ENCODE measurements at places on chromosomes 13 and 19.

- DNase-seq: no peak
These were observed 57.4 kb downstream of the PEPD start for GRCh38 chr19:33464010-33464732.

DNA sequence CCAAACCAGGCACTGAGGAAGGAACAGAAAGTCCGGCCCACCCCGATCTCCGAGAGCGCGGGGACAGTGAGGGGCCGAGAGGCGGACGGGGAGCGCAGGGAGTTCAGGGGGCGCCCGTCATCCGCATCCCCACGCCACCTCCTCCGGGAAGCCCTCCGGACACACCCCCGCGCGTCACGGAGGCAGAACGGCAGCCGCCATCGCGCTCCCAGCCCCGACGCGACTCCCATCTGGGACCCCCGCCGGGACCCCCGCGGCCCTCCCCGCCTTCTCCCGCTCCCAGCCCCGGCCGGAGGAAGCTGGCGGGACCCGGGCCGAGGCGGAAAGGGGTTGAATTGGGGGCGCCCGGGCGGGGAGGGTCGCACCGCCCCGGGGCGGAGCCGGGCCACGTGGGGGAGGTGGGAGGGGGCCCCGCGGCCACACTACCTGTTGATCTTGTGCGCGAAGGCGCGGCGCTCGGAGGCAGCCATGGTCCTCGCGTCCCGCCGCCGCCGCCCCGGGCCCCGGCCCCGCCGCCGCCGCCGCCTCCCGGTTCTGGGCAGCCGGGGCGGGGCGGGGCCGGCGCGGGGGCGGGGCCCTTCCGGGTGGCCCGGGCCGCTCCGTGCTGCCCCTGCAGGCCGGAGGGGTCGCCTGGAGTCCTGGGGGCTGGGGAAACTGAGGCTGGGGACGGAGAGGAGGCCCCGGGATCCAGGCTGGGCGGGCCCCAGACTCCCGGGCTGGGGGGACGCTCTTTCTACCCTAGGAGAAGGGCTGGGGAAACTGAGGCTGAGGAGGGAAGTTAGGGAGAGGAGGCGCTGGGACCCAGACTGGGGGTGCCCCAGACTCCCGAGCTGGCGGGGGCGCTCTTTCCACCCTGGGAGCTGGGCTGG lies at the start of gene DOCK6:
Gene DOCK6 (minus strand): TSS at position 554 of the 869 bp plus-strand sequence. CDS start 84 bp downstream, at position 470.
- no peak for DNase-seq

DNA sequence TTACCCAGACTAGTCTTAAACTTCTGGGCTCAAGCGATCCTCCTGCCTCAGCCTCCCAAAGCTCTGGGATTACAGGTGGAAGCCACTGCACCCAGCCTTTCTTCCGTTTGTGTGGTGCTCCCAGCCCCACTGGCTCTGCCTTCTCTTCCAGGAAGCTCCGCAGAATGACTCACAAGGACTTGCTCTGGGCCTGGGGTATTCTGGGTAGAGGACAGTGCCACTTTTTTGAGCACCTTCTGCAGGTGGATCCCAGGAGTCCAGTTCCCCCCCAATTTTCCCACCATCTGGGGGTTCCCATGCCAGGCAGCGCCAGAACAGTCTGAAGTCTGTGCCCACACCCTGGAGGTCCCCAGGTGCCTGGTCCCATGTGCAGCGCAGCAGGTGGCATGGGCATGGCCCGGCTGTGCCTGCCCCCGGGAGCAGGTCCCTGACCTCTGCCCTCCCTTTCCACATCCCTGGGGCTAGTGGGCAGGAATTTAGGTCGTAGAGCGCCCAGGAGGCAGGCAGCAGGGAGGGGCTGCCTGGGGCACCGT lies 1.6 kb downstream of the REEP6 start:
- peak; percentile 28 for DNase-seq

DNA sequence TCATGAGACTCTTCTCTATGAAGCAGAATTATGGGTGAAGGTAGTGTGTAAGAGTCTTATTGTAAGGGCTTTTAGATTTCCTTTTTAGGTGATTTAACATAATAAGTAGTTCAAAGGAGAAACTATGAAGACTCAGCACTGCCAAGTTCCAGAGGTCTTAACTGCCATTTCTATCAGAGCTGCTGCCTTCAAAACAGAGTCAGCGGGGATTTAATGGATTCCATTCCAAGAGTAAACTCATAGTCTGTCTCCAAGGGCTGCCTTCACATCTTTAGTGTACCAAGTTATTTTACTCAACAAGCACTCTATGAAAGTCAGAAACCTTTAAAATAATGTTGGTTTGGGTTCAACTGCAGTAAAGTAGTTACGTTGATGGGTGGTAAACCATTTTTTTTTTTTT lies 289.6 kb upstream of the HTR2A start:
- DNase-seq: no peak

GRCh38 chr13:106173346-106173745 lies 362.1 kb downstream of the EFNB2 start:
- no peak for DNase-seq

DNA sequence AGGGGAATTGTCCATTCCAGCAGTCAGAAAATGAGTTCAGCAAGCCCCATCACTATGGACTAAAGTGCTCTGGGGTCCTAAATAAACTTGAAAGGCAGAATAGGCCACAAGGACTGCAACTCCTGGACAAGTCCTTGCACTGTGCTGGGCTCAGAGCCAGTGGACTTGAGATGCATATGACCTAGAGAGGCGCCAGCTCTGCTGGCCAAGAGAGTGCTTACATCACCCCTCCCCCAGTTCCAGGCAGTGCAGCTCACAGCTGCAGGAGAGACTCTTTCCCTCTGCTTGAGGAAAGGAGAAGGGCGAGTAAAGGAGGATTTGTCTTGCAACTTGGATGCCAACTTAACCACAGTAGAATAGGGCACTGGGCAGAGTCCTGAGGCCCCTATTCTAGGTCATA lies 109.5 kb upstream of the WASF3 start:
- no peak for DNase-seq

- no peak for DNase-seq
These were observed 369.4 kb downstream of the OLFM4 start for GRCh38 chr13:53398051-53398450.

GRCh38 chr19:2291185-2291751 lies 9.3 kb upstream of the PEAK3 start:
- DNase-seq: no peak

DNA sequence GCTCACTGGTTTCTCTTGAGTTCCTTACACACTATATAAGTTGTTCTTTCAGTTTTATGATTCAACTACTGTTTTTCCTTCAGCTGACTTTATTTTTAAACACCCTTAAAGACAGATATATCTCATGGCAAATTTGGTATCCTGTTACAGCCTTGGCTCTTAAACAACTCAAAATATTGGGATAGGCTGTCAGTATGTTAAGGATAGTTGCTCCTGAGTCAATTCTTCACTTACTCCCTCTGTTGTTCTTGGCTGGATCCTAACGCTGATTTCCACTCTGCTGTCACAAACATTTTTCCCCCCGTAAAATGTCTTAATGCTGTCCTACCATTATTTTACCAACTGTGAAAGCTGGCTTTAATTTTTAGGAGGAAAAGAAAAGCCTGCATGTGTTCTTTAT lies 1.2 kb downstream of the KCNRG start:
- DNase-seq: peak; percentile 78

DNA sequence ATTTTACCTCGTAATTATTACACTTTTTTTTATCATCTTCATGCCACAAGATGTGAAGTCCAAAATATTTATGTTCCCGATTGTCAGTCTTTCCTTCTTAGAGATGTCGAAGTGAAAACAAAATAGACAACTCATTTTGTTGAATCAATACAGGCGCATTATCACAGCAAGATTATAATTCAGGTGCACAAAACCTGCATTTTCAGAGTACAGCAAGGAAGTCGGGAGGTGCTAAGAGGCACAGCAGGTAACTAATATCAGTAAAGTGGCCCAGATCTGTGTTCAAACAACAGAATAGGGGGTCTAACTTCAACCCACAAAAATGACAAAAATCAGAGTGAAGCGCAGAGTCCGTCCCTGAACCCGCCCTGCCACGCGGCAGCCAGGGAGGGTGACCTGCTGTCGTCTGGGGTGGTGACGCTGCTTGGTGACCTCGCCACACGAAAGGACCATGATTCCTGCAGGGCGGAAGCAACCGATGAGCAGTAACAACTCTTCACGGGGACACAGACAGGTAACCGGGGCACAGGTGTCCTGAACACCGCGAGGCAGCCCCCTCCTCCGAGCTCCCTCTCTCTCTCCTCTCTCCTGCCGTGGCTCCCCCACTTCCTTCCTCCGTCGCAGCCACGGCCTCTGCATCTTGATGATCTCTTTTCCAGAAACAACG lies 50.9 kb upstream of the SPACA7 start:
- DNase-seq: no peak

DNA sequence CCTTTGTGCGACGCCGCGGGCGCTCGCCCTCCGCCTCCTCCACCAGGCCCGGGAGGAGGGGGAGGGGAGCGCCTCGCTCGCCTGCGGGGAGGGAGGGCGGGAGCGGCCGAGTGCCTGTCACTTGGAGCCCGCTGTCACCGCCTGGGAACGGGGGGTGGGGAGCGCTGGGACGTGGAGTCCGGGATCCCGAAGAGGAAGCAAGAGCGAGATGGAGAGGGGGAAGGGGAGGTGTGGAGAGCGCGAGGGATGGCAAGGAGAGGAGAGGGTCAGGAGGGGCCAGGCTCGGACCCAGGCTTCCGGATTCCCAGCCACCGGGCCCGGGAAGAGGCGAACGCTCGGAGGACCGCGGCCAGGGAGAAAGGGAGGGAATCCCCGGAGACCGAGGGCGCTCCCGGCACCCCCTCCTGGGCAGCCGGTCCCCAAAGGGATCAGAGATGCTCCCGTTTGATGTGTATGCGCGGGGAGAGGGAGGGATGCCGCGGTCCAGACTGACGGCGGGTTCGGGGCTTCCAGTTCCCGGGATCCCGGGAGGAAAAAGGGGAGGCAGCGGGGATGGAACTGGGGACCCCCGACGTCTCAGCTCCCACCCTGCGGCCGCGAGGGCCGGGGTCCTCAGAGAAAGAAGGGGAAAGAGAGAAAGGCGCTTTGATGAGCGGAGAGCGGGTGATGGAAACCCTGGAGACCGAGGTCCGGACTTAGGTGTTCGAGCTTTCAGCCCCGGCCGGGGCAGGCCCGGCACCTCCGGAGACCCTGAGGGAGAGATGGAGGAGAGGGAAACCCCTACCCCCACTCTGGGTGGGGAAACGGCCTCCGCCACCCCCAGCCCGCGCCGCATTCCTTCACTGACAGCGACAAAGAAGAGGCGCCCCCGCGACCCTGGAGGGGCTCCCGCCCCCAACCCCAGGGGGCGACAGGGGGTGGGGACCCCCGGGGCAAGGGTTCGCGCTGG lies 4.7 kb upstream of the DPF1 start:
- DNase-seq: no peak

DNA sequence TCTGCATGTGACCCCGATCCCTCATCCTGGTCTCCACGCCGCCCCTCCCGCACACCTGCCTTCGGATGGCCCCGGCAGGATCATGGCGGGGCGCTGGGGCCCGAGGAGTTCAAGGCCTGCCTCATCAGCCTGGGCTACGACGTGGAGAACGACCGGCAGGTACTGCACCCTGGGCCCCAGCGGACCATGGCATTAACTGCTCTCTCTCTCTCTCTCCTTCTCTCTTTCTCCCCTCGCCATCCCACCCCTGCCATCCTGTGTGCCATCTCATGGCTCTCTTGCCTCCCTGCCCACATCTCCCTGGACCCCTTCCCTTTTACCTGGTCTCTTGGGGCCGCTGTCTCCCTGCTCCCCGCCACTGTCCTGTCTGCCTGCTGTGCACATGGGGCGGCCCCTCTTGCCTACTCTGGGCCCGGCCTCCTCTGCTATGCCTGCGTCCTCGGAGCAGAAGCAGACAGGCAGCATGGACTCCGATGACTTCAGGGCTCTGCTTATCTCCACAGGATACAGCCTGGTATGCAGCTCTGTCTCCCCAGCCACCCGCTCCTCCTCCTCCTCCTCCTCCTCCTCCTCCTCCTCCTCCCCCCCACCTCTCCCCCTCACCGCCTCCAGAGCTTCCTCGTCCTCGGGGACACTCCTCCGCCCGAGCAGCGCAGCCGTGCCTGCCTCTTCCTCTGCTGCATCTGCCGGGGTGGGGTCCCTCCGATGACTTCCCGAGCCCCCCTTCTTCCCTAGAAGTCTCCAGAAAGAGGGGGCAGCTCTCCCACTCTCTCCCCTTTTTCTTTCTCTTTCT lies 16.2 kb downstream of the CAPN12 start:
- no peak for DNase-seq

GRCh38 chr13:113856716-113857065 lies 7.2 kb downstream of the GAS6 start:
- peak; percentile 73 for DNase-seq

GRCh38 chr13:76222511-76222910 lies 586.4 kb downstream of the LMO7 start:
- peak; percentile 39 for DNase-seq

DNA sequence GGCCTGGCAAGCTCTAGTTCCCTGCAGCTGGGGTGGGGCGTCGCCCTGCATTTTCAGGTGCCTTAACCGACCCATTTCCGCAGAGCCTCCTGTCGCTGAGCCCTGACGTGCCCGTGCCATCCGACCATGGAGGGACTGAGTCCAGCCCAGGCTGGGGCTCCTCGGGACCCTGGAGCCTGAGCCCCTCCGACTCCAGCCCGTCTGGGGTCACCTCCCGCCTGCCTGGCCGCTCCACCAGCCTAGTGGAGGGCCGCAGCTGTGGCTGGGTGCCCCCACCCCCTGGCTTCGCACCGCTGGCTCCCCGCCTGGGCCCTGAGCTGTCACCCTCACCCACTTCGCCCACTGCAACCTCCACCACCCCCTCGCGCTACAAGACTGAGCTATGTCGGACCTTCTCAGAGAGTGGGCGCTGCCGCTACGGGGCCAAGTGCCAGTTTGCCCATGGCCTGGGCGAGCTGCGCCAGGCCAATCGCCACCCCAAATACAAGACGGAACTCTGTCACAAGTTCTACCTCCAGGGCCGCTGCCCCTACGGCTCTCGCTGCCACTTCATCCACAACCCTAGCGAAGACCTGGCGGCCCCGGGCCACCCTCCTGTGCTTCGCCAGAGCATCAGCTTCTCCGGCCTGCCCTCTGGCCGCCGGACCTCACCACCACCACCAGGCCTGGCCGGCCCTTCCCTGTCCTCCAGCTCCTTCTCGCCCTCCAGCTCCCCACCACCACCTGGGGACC lies 1.2 kb downstream of the ZFP36 start:
- DNase-seq: no peak

DNA sequence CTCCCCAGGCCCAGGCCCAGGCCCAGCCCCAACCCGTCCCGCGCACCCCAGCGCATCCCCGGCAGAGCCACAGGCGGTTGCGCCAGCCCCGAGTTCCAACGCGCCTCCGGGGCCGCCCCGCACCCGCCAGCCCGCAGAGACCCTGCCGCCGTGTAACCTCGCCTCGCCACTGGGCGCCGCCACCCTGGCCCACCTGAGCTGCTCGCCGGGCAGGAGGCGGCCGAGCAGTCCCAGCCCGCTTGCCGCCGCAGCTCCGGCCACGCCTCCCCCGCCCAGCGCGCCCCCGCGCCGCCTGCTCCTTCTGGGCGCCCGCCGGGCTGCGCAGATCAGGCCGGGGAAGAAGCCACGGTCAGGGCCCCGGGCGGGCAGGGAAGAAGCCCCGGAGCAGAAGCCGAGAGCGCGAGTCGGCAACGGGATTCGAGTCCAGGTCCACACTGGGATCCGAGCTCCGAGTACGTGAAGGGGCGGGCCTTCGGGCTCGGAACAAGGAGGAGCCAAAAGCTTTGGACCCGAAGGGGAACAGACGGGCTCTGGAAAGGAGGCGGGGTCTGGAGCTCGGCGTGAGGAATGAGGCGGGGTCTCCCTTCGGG lies at the start of gene MBOAT7:
Gene MBOAT7 (minus strand): TSS at position 436 of the 590 bp plus-strand sequence. CDS start 1,072 bp downstream, outside the sequence.
- no peak for DNase-seq
